Fibroblast of lung (primary cell): ENCODE measurements at places on chromosomes 13 and 19.

DNA sequence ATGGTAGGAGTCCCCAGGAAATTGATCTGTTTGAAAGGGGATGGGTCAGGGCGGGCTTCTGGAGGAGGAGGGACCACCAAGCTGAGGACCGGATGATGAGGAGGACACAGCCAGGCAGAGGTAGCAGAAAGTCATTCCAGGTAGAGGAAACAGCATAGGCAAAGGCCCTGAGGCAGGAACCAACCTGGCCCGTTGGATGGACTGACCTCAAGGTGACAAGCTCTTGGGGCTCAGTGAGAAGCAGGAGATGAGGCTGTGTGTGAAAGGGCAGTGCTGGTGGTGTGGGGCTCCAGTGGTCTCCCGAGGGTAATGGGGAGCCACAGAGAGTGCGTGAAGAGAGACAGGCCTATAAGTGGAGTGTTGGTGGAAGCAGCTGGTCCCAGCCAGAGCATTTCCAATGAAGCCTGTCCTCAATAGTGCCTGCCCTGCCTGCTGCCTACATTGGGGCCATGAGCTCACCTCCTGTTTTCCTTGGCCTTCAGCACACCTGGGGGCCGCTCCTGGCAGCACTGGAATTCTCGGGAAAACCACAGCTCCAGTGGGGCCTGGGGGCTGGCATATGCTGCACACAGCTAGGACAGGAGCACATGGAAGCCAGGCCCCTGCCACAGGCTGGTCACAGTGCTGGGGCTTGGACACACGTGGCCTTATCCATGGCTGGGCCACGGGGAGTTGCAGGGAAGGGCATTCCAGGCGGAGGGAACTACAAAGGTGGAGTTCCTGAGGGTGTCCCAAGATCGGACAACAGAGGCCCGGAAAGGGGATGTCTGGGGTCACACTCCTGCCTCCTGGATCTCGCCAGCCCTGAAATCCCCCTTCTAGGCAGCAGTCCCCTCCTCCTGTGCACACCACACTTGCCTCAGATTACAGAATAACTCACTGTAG, 2.3 kb upstream of the COMP start:
- no peak for DNase-seq

DNA sequence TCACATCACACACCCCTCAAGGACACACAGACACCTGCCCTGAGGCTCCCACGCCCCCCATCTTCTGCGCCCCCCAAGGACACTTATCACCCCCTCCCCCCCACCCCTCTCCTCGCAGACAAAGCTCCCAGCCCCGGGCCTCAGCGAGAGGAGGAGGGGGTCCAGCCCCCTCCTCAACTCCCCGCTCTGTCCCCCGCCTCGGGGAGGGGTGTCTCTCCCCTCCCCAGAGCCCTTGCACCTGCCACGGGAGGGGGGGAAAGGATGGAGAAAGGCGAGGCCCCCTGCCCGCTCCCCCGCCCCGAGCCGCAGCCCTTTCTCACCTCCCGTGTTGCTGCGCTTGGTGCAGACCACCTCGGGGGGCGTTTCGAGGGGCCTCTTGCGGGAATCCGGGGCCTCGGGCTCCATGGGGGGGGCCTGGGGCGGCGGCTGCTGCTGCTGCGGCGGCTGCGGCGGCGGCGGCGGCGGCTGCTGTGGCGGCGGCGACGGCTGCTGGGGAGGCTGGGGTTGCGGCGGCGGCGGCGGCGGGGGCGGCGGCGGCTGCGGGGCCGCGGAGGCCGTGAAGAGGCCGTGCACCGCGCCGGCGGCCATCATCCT, 621 bp downstream of the NOVA2 start:
- no peak for DNase-seq

DNA sequence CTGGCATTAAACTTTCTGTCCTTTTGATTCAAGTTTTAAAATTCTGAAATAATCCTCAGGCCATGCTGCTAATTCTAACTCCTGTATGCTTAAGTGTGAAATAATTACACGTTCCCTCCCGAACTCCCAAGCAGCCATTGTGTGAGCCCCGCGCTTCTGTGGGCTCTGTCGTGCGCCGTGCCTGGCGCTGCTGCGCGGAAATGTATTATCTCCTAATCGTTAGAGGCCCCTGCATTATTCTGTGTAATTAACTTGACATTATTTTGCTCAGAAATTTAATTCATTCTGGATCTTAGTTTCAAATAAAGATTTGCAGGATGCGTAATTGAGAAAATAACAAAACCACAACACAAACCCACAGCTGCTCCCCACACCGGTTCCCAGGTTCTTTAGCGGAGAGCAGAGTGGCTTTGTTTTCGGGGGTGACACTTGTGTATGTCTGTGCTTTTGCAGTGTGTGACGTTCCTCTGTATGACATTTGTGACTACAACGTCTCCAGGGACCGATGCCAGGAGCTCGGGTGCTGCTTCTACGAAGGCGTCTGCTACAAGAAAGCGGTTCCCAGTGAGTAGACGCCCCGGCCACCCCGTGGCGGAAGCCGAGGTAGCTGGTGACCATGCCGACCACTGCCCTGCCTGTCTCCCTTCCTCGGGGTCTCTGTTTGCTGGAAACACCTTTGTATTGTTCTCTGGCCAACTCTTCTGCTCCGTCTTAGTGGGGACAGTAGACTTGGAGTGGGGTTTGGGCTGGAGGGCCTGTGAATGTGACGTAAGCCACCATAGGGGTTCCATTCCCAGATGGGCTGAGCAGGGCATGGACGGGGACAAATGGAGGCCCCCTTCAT, 7.5 kb downstream of the TEX29 start:
- no peak for DNase-seq

- no peak for DNase-seq
These were observed 10.6 kb upstream of the HIPK4 start for GRCh38 chr19:40400559-40400958.

GRCh38 chr13:114122591-114123211, 9.7 kb downstream of the RASA3 start:
- no peak for DNase-seq

DNA sequence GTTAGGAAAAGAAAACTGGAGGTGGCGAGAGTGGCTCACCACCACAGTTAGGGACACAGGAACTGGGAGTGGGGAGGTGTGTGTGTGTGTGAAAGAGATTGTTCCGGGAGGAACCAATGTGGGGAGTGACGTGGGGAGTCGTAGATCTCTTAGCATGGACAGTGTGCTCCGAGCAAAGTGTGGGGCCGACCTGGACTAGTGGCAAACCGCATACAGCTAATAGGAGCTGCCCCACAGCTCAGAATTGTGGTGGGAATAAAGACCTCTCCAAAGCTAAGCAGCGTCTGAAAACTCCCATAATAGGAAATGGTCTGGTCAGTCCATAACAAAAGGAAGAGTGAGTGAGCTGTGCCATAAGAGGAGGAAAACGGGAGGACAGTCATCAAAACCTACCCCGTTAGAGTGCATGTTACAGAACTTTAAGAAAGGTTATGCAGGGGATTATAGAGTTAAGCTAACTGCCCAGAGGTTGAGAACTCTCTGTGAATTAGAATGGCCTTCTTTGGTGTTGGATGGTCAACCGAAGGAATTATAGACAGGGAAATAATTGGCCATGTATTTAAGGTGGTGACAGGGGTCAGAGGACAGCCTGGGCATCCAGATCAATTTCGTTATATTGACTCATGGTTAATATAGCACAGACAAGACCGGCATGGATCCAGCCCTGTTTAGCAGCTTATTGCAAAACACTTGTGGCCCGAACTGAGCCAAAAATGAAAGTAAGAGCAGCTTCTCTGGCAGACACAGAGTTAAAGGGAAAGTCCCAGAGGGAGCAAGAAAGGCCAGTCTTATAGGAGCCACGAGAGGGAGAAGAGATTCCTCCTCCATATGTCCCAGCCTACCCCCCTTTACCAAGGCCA, 8.9 kb upstream of the SLC15A1 start:
- DNase-seq, result peak; percentile 85

- DNase-seq, result peak; percentile 19
These were observed 1888.8 kb upstream of the PCDH20 start for GRCh38 chr13:63304497-63304896.

DNA sequence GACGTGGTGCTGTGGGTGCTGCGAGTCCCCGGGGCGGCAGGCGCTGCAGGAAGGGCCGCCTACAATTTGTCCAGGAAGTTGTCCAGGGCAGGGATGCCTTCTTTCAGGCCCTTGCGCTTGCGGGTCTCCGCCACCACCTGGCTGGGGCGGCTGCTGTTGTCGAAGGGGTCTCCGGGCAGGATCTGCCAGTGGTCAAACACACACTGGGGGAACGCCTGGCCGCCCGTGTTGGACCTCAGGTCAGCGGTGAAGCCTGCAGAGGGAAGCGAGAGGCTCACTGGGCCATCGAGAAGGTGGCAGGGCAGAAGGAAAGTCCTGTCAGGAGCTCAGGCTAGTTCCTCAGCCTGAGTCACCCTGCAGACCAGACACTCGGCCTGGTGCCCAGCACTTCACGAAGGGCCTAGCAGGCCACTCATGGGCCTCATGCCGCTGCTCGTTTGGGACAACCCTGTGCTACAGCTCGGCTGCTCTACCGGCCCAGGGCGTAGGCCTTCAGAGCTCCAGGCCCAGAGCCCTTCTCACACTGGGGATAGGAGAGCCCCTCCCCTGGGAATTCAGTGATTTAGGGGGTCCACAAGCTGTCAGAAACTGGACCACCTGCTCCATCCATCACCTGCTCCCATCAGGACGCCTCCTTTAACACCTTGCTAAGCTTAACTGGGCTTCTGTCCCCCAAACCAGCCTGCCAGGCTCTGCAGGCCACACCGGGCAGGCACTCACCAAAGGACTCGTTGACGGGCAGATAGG, 5.8 kb upstream of the DAPK3 start:
- no peak for DNase-seq

GRCh38 chr13:107713314-107713713, 502.0 kb downstream of the LIG4 start:
- no peak for DNase-seq

DNA sequence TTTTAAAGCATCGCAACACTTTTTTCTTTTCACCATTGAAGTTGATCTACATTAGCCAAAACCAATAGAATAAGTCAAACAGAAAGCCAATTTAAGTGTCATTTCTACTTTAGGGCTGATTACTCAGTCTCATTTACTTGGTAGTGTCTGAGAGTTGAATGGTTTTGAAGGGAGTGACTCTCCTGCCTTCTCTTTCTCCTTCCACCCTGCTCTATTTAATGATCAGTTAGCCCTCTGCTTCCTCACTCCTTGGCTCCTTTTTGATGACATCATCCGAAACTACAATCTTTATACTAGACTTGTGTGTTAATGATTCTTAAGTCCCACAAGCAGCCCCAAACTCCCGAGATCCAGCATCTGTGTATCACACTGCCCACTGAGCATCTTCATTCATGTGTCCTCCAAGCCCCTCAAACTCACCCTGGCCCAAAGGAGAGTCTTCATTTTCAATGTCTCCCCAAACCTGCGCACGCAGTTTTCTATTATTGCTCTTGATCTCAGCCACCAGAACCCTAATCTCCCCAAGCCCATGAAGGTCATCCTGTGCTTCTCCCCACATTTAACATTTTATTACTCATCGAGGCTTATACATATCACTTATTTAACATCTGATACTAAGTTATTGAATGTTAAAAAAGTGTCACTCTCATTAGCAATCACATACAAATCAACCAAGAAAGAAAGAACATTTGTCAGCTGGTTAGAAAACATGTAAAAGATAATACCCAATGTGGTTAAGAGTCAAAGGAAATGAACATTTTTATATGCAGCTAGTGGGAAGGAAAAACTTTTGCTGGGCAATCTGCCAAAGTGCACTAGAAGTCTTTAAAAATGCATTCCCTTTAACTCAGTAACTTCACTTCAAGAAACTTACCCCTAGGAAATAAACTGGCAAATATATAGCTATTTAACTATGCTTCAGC, 32.2 kb upstream of the ARGLU1 start:
- DNase-seq, result peak; percentile 88

DNA sequence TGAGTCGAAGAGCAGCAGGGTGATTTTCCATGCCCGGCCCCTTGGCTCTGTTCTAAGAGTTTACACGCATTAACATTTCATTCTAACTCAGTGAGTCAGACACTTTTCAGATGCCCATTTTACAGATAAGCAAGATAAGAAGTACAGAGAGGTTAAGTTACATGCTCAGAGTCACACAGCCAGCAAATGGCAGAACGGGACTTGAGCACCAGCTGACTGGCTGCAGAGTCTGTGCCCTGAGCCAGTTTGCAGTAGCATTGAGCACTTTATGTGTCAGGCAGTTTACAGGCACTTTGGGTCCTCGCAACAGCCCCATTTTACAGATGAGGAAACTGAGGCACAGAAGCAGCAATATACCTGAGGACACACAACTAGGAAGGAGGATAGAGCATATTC, 19.0 kb downstream of the CCDC8 start:
- no peak for DNase-seq

GRCh38 chr19:41859618-41860418, at the start of gene RPS19:
Gene RPS19, plus strand, starts transcription at chr19:41860255. Its CDS starts 520 bp downstream, at chr19:41860775.
- DNase-seq, result peak; percentile 99

- DNase-seq, result no peak
These were observed 24.1 kb upstream of the SLITRK1 start for GRCh38 chr13:83906240-83906820.

DNA sequence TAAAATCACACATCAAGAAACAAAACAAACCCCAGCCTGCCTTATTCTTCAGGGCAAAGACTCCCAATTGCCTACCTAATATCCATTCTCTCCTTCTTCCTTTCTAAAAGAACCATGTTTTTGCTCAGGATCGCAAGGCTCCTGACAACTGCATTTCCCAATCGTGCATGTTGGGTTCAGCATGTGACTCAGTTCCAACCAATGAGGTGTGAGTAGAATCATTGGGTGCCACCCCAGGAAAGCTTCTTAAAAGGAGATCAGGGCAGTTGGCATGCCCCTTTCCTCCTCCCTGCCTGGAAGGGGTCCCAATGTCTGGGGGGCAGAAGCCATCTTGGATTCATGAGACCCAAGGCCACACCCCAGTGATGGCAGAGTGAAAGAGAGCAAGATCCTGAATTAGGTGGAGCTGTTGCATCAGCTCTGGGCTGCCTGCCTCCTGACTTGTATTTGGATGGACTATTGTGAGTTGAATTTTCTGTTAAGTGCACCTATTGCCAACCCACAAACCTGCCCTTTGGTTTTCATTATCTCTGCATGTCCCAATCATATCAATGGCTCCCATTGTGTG, 26.0 kb upstream of the UBAC2 start:
- DNase-seq, result no peak

GRCh38 chr19:3024870-3025548, 4.1 kb downstream of the TLE2 start:
- DNase-seq, result no peak

- DNase-seq, result no peak
These were observed 47.7 kb upstream of the MAB21L1 start for GRCh38 chr13:35524171-35524570.

DNA sequence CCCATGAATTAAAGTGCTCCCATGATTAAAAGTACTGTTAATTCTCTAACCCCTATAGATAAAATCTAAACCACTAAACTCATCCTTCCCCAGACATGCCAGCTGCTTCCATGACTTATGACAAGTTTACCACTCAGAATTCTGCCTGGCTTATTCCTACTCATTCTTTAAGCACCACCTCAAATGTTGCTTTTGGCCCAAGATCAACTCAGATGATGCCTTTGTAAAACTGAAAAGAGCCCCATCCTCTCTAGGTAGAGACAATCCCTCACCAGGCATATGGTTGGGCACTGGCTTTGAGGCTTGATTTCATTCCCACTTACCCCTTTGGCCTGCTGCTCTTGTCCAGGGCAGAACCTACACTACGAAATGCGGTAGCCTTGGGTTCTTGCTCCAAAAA, 250.0 kb downstream of the DNAJC15 start:
- DNase-seq, result peak; percentile 79

- no peak for DNase-seq
These were observed 65.9 kb upstream of the KLF12 start for GRCh38 chr13:74200081-74200480.

GRCh38 chr13:98664047-98664446, 87.1 kb upstream of the STK24 start:
- DNase-seq, result peak; percentile 95
